ENCODE measurements at places on chromosomes 7 and 10.

DNA sequence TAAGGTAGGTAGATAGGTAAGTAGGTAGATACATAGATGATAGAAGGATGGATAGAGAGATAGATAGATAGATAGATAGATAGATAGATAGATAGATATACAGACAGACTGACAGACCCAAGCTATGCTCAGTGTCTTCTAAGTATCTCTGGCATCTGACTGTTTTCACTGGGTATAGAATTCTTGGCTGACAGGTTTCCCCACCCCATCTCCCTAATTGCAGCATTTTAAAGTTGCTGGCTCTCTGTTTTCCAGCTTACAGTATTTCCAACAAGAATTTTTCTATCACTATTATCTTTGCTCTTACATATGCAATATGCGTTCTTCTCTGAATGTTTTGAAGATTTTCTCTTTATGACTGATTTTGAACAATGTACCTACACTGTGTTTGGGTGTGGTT lies 328.7 kb downstream of the TCERG1L start:
- DNase-seq: no peak

DNA sequence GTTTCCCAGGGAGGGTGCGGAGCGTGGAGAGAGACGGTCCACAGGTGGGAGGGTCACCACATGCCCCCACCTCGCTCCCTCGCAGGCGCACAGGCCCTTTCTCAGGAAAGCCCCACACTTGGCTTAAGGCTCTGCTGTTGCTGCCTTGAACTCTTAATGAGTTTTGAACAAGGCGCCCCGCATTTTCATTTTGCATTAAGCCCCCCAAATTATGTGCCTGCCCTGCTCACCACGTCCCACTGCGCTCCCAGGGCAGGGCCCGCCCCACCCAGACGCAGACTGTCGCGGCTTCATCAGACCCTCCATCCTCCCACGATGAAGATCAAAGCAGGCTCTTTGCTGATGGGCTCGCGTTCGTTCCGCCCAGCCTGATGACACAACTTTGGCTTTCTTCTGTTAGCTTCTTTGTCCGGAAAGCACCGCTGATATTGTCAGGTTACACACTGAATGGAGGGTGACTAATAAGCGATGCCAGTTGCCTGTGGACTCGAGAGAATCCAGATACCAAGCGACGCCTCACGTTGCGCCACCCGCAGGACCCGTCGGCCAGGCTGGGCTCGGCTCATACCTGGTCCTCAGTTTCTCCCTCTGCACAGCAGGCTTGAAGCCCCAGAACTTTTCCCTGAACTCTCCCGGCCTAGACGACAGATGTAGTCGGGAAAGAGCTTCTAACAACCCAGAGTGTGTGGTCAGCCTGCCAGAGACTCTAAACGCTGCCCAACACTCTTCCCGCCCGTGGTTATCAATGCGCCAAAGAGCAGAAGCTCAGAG lies 9.5 kb downstream of the CALML3 start:
- no peak for DNase-seq

GRCh38 chr10:44607116-44607515 lies 222.2 kb upstream of the CXCL12 start:
- no peak for DNase-seq

DNA sequence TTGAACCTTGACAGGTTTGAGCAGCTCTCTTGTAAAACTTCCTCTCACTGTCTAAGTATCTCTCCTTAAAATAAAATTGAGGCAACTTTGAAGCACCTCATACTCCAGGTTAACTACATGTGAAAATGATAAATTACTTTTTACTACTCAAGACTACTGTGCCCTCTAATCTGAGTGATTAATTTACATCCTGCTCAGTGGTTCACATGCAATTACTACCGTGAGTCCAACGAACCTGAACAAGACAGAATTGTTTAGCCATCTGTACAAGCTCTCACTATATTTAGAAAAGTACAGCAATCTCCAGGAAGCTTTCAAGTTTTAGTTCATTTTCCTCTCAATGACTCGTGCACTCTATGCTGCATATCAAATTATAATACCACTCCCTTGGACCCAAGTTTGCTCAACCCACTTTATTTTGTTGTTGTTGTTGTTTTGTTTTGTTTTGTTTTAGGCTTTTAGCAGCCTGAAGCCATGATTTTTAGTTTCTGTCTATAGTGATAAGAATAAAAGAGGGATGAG lies 21.2 kb downstream of the PDE1C start:
- DNase-seq: no peak

- no peak for DNase-seq
These were observed 40.2 kb downstream of the CXCL12 start for GRCh38 chr10:44344727-44345126.

DNA sequence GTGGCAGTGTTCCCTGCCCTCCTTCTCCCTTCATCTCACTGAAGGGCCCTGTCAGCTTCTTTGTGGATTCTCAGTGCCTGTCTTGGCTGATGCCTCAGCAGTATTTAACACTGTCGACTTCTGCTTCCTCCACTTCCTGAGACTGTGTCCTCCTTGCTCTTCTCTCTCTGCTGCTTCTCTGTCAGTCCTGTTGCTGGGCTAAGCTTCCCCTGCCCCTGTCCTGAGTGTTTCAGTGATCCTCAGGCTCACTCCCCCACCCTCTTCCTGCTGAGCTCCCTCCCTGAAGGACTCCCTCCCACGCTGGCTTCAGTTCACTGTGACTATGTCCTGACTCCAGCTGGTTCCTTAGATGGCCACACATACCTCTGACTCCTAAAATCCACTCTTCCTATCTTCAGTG lies 64.9 kb downstream of the CREM start:
- no peak for DNase-seq

GRCh38 chr10:80468002-80468401 lies 13.9 kb downstream of the TSPAN14 start:
- no peak for DNase-seq

DNA sequence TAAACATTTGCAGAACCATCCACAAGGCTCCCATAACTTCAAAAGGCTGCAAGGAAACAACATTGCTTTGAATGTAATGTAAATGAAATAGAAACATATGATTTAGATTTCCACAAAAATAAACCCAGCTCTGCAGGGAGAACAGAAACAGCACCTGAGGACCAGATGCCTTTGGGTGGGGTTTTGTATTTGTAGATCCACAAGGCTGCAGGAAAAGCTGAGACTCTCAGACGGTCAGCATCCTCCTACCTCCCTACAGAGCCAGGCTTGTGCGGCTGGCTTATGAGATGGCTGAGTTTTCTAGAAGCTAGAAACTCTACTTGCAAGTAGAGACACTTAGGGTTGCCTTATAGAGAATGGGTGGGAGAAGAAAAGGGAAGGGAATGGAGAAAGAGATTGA lies 49.8 kb downstream of the FAM107B start:
- DNase-seq: no peak

DNA sequence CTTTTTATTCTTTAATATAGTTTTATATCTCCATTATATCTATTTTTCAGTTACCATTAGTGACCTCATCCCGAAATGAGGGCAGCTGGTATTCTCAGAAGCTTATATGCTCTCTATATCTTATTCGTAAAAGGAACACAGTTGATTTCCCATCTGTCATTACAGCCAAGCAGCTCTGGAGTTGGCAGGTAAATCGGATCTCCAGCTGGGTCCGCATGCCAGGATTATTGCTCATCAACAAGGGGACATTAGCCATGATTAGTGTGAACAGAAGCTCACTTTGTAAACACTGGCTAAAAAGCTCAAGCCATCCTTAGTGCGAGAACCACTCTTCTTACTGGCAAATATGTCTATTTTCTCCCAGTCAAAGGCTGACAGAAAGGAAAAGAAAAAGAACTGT lies 180.3 kb downstream of the NPSR1 start:
- no peak for DNase-seq

DNA sequence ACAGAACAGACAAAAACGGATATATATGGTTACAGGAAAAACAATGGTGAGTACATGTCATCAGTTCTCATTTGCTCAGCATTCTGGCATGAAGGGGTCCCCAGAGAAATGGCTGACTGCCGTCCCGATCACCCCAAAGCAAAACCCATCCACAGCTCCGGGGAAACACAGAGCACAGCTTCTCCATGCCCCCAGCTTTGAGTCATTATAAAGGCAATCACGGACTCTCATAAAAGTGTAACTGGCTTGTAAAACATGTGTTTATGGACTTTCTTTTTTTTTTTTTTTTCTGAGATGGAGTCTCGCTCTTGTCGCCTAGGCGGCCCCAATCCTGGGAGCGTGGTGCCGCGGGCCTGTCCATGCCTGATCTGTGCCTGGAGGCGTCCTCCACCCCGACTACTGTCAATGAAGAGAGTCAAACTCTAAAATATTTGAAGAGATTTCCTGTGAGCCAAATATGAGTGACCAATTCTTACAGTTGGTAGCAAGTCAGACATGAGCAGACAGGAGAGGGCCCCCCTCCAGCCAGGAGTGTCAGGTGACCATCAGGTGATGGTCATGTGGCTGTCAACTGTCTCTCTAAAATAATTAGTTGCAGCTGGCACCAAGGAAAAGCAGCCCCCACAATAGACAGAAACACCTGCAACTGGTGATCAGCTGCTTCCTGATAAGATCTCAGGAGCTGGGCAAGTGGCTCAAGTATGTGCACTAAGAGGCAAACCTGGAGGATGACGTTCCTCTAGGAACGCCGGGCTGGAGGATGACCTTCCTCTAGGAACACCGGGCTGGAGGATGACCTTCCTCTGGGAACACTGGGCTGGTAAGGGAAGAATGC lies 21.7 kb upstream of the NOM1 start:
- DNase-seq: peak; percentile 62

DNA sequence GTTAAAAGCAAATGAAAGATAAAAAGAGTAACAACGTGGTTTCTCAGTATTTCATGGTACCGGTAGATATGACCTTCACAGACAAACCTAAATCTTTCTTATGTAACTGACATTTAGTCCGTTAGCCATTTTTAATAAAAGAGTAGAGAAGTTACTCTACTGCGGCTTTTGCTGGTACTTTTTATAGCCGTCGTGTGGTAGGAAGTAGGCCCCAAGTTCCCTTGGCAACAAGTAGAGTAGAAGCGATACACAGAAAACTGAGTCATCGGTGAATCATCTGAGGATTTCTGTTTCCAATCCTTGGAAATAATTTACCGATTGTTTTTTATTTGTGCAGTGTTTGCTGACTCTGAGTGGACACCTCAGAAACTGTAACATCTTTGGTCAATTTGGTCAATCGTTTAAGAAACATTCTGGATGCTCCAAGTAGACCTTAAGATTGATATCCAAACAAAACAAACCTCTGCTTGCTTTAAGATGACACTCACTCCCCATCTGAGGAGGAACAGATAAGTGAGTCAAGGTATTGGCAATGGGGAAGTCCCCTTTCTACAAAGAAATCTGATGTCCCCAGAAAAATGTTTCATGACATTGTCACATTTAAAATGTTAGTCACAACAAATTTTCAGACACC lies 63.9 kb upstream of the AHR start:
- DNase-seq: peak; percentile 93

- DNase-seq: no peak
These were observed 148.7 kb downstream of the C7orf25 start for GRCh38 chr7:42763137-42763551.

- DNase-seq: no peak
These were observed 48.0 kb upstream of the KLF6 start for GRCh38 chr10:3833046-3833445.

- DNase-seq: no peak
These were observed 832.1 kb downstream of the SORCS3 start for GRCh38 chr10:105473170-105473569.

- peak; percentile 19 for DNase-seq
These were observed 77.5 kb upstream of the HABP2 start for GRCh38 chr10:113475381-113475807.

GRCh38 chr7:118245267-118246040 lies 20.9 kb downstream of the ANKRD7 start:
- DNase-seq: no peak

DNA sequence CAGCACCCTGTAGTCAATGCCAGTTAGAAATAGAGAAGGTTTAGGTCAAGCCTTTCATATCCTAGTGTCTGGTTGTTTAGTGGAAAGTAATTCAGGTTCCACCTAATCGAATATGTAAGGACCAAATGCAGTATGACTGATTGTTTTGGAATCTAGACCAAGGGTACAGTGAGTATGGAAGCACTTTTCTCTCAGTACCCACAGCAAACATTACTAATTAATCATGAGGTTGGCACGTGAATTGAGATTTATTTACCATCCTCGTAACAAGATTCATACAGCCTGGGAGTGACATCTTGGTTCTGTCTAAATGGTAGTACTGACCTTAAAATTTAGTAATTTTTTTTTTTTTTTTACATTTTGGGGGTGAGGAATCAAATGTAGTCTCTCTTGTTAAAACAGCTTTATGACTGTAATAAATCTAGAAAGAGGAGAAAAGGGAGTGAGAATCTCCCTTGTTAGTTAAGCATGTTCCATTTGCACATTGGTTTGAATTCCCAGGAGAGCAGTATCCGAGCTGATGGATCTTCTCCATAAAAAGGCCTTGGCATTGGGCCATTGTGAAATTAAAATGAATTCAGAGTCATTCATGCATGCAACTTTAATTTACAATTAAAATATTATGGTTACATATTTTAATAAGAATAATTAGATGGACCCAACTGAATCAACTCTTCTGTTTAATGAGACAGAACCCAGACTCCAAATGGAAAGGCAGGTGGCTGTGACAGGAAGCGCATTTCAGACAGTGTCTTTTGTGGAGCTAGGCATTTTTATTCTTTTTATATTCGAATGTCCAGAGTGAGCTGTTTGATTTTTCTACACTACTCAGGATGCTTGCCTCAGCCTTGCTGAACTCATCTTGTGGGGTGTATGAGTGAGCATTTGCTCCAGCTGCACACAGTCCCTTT lies 57.6 kb downstream of the SNX10 start:
- no peak for DNase-seq

Data from LoVo (cell line).